ENCODE measurements at places on chromosomes 13 and 19.
A peak's percentile ranks its signal among the peaks of the same experiment; 100 is the strongest.

GRCh38 chr13:113928685-113929627 is 44.9 kb downstream of the C13orf46 start:
- peak; percentile 83 for DNase-seq

DNA sequence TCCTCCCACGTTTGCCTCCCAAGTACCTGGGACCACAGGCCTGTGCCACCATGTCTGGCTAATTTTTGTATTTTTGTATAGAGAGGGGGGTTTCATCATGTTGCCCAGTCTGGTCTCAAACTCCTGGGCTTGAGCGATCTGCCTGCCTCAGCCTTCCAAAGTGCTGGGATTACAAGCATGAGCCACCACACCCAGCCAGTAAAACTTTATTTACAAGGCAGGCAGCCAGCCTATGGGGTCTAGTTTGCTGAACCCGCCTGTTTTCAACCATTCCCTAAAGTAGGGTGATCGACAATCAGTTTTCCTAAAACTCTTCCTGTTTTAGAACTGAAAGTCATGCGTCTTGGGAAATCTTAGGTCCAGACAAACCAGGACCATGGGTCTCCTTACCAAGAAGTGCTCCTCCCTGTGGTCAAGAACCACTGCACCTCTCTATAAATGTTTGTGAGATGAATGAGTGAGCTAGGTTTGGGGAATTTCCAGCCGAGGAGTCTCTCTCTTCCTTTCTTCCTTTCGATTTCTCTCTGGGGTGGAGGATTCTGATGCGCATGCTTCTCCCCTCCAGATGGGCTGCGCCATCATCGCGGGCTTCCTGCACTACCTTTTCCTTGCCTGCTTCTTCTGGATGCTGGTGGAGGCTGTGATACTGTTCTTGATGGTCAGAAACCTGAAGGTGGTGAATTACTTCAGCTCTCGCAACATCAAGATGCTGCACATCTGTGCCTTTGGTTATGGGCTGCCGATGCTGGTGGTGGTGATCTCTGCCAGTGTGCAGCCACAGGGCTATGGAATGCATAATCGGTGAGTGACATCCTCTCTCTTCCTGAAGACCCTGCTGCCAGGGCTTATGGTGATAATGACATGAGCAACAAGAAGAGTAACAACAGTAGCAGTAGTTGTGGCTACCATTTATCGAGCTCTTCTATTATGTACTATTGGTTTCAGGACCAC is 38.7 kb downstream of the ADGRE1 start:
- no peak for DNase-seq

DNA sequence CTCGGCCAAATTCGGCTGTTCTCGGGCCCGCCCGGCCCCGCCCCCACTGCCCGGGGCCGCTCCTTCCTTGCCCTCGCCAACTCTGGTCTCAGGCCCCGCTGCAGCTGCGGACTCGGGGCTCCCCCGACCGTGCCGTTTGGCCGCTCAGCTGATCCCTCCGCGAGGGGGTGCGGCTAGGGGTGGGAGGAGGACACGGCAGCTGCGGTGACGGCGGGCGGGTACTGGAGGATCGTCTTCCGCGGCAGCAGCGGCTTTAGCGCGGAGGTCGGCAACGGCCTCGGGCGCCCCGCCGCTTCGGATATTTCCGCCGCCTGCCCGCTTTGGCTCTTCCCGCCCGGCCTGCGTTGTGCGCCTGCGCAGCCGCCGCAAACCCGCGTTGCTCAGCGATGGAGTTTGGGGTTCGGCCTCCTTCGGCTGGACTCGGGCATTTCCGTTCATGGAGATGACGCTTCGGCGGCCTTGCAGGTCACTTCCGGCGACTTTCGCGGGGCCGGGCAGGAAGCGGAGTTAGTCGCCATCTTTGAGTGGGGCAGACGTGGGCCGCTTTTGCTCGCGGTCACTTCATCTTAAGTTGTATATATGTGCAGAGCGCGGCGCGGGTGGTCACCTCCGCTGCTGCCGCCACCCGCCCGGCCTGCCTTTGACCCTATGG is 338 bp upstream of the UBE2M start:
- peak; percentile 99 for DNase-seq

DNA sequence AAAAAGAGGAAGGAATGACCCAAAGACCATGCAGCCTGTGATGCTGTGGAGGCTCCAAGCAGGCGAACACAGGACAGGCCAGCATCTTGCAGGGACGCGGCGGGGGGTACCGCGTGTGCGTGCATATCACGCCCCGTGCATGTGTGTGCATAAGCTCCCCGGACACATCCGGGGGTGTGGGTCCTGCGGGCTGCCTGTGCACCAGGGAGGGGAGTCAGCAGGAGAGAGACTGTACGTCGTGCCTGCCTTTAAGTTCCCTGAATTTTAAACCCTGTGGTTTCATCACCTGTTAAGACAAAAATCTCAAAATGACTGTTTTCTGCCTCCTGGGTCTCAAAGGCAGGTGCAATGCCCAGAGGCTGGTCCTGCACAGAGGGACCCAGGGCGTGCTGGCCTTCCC is 16.6 kb downstream of the ADAT3 start:
- no peak for DNase-seq

DNA sequence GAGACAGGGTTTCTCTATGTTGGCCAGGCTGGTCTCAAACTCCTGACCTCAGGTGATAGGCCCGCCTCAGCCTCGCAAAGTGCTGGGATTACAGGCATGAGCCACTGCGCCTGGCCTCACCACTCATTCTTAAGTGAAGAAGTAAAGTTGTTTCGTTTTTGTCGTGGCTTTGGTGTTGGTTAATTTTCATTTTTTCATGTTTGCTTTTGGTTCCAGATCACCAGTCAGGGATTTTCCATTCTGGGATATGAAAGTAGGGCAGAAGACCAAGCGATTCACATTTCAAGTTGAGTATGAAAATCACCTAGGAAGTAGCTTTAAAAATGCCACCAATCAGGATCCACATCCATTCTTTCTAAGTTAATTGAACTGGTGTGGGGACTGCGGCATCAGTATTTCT is 289.9 kb downstream of the DIAPH3 start:
- no peak for DNase-seq

DNA sequence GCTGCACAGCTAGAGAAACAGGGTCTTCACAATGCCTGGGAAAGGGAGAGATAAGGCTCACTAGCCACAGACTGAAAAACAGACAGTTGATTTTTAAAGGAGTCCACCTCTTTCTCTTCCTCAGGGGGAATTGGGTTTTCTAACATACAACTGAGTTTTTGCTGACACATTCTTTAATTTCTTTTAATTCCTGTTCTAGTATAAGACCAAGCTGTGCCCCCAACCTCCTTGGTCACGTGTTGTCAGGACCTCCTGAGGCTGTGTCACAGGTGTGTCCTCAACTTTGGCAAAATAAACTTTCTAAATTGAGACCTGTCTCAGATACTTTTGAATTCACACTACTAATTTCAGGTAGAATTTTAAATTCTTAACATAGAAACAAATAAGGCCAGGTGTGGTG is 12.1 kb upstream of the ZNF492 start:
- DNase-seq = peak; percentile 12

Measured in testis (tissue), 5 donors.